Kidney capillary endothelial cell (primary cell): ENCODE measurements at places on chromosomes 1 and 21.

- DNase-seq, result no peak
Observed at GRCh38 chr1:84170171-84170570, 26.1 kb downstream of the PRKACB start.

DNA sequence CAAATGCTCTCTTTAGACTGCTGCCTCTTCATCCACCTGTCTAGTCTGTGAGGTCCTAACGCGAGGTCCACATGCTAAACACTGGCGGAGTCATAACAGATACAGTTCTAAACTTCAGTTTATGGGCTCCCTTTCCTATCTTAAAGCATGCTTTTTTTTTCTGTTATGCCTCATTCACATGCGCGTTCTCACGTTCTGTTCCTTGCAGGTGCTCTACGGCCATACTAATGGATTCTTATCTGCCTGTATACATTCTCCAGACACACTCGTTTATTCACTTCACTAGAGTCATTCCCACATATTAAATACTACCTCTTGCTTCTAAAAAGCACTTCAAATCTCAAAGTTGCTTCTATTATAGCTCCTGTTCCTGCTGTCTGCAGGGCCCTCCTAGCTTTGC, 38.7 kb downstream of the PHC2 start:
- no peak for DNase-seq

GRCh38 chr1:67058761-67059160, 4.8 kb upstream of the SLC35D1 start:
- DNase-seq, result no peak

GRCh38 chr1:241586905-241587512, 53.2 kb downstream of the CHML start:
- no peak for DNase-seq

GRCh38 chr1:153550827-153551500, 1.9 kb upstream of the S100A3 start:
- DNase-seq, result no peak
